Cerebellum (tissue), 4 donors: ENCODE measurements at places on chromosomes 3 and 15. TPM values are rescaled to one million over a fixed set of nuclear protein-coding genes. Genes with fewer than 3 reads are reported as not detected.

GRCh38 chr15:50116477-50116876 is 2.6 kb downstream of the ATP8B4 start:
- no peak for DNase-seq

DNA sequence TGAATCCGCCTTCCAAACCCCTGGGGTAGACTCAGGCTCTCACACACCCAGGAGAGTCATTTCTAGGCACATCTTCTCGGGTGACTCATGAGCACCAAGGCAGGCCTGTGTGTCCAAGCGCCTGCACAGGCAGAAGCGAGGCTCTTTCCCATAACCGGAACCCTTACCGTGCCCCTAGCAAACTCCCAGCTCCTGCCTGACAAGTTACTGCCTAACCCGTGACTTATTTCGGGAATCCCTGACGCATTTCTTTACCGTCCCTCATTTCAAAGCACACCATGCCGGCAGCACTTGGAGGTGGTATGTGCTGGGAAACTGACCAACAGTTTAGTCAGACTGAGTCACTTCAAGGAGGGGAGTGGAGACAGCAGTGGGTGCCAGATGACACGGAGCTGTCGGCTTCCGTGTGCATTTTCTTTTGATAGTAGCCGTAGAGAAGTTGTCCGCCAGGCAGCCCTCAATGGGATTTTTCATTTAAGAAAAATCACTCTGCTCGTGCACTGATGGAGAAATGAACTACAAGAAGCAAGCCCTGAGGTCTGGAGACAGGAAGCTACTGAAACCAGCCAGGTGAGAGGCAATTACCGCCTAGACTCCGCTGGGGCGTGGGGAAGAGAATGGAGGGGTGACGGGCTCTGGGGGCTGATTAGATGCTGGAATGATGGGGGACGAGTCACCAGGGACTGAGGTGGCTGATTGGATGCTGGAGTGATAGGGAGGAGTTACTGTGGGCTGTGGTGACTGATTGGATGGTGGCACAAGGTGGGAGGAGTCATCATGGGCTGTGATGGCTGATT is 17.3 kb upstream of the HRH1 start:
- no peak for DNase-seq

DNA sequence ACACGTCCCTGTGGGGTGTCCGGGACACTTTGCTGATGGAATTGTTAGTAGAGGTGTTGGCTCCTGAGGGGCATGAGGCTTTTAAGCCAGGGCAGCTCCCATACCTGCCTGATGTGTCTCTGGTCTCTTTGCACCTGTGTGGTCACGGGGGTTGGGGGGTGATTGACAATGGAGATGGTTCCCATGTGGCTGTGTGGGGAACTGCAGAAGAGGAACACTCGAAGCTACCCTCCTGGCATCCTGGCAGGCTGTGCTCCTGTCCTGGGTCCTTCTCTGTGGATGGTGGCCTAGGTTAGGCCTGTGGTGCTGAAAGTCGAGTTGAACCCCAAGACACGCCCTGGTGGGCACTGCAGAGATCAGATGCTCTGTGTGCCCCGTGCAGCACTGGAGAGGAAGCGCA is 73.4 kb downstream of the HMCES start:
- no peak for DNase-seq

GRCh38 chr3:122004107-122004506 is 17.9 kb downstream of the ILDR1 start:
- DNase-seq: no peak

- no peak for DNase-seq
Observed at GRCh38 chr3:32817257-32817557, 590 bp upstream of the TRIM71 start.

DNA sequence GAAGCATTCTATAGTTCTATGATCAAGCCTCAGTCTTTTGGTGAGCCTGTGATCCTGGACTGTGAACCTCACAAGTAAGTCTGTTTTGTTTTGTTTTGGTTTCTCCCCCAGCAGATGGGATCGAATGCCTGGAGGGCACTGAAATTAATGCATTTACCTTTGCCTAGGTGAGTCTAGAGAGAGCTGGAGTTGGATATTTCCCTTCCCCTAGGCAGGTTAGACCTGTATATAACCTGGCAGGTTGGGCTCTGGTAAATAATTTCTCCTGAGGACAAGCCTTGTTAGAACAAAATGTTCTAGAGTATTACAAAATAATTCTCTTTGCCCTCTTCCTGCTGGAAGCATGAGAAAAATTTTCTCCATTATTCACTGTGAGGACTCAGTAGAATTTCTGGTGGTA is 211.9 kb downstream of the TPRG1 start:
- no peak for DNase-seq

DNA sequence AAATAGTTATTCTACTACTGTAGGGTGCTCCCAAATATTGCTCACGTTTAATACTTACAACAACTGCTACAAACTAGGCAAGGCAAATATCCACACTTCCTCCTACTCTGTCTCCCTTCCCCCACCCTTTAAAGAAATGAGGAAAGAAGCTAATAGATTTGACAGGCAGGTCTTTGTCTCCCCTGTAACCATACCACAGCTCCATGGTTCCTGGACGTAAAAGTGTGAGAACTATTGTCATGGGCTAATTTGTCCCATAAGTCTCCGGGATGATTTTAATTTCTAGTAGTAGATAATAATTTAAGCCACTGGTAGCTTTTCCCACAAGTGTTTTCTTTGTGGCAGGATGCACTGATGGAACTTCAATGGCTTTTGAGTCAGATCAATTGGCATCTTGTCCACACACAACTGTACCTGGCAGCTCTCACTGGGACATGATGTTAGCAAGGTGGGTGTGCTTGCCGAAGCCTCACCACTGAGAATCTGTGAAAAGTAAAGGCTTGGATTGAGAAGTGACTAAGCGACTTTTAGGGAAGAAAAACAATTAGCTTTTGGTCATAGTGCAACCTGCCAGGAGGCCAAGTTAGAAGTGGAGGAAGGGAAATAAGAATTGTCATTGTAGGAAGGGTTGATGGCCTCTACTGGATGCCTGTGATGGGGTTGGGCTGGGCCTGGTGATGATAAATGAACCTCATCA is 1.4 kb upstream of the CPOX start:
- no peak for DNase-seq

- peak; percentile 40 for DNase-seq
Observed at GRCh38 chr3:168034152-168034928, 61.4 kb downstream of the GOLIM4 start.

The CIDEC gene
- not detected for total RNA-seq

The GNB5 gene
- total RNA-seq: 53.1 TPM

The CLSTN2 gene
- total RNA-seq: 26.9 TPM

The MAGEL2 gene
- 3.4 TPM for total RNA-seq
